Colonic mucosa (tissue), 4 donors: ENCODE measurements at places on chromosomes 12 and 14. TPM values are rescaled to one million over a fixed set of nuclear protein-coding genes. Genes with fewer than 3 reads are reported as not detected.

DNA sequence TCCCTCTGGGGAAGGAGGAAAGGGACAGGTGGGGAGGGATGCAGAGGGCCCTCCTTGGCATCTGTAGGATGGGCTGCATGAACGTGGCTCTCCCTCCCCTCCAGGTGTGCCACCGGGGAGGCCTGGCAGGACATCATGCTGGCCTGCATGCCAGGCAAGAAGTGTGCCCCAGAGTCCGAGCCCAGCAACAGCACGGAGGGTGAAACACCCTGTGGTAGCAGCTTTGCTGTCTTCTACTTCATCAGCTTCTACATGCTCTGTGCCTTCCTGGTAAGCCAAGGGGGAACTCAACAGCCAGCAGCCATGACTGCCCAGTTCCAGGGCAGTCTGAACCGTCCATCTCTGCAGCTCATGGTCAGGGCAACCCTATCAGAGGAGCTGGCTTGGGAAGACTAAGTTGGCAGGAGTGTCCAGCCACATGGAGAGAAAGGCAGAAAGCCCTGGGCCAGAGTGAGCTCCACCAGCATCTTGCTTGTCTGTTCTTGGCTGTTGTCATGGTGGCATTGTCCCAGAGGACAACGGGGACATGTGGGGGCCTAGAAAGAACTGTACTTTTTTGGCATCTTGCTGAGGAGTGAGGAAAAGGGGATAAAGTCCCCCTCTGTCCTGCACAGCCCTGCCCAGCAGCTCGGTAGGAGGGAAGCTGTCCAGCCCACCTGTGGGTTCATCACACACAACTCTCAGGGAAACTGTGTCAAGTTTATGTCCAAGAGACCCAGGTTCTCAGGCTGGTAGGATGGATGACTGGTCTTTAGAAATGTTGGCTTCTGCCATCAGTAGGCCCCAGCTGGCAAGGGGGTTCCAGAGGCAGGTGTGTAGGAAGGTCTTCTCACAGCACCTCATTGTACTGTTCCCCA is 129.8 kb upstream of the FKBP4 start:
- H3K36me3 ChIP-seq = no peaks in the 10 kb centered on the region
- no peaks in the 10 kb centered on the region for H3K4me1 ChIP-seq
- H3K27me3 ChIP-seq = no peaks in the 10 kb centered on the region
- H3K27ac ChIP-seq = no peak overlapping the region
- no peak overlapping the region for H3K4me3 ChIP-seq

DNA sequence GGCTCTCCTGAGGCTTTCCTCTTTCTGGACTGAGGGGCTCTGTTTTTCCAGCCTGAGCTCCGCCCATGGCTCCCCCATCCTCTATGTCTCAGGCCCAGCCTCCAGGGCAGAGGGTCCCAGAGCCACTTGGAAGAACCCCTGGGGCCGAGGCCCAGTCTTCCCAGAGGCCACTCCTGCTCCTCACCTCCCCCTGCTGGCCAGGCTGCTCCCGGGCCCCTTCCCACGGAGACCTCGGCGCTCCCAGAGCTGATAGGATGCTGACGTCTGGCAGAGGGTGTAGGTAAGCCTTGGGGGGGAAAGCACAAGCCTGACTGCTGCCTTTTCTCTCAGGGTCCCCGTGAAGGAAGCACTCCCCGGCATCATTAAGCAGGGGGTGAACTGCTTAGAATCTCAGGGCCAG is 51.4 kb downstream of the ERH start:
- no peak overlapping the region for H3K4me3 ChIP-seq
- no peaks in the 10 kb centered on the region for H3K4me1 ChIP-seq
- H3K27me3 ChIP-seq = no peaks in the 10 kb centered on the region

GRCh38 chr12:82838131-82838551 is 151.4 kb downstream of the TMTC2 start:
- no peaks in the 10 kb centered on the region for H3K27me3 ChIP-seq
- DNase-seq = no peak
- no peaks in the 10 kb centered on the region for H3K36me3 ChIP-seq
- no peaks in the 10 kb centered on the region for H3K4me1 ChIP-seq
- H3K27ac ChIP-seq = no peak overlapping the region

GRCh38 chr12:14768823-14769405 is 34.4 kb downstream of the WBP11 start:
- DNase-seq = peak; percentile 45
- no peaks in the 10 kb centered on the region for H3K27me3 ChIP-seq
- no peaks in the 10 kb centered on the region for H3K4me1 ChIP-seq
- peak overlapping the region; percentile 79 for H3K4me3 ChIP-seq
- H3K27ac ChIP-seq = peak overlapping the region; percentile 98

- no peaks in the 10 kb centered on the region for H3K27me3 ChIP-seq
- no peaks in the 10 kb centered on the region for H3K36me3 ChIP-seq
- no peak overlapping the region for H3K4me3 ChIP-seq
- peaks cover 8% of the 10 kb centered on the region for H3K4me1 ChIP-seq
- H3K27ac ChIP-seq = peak overlapping the region; percentile 80
- DNase-seq = no peak
Observed at GRCh38 chr12:6955108-6956020, 4.2 kb downstream of the PTPN6 start.

CFAP54 gene
- total RNA-seq = 0.32 TPM

DNA sequence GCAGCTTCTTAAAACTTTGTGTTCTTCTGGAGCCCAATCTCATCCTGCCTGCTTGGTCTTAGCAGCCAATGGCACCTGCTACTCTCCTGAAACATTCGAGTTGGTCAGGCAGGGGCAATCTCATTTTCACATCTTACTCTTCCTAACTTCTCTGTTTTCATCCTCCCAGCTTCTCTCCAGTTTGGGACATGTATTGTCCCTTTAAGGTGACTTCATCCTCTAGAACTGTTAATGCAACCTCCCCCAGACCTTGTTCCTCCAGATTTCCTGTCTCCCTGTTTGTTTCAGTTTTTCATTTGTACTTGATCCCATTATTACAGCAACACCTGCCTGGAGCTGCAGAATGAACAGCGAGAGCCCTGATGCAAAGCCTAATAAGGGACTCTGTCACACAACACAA is 31.3 kb downstream of the SERPINA11 start:
- H3K27ac ChIP-seq = no peak overlapping the region
- H3K36me3 ChIP-seq = no peaks in the 10 kb centered on the region
- H3K4me3 ChIP-seq = no peak overlapping the region
- peaks cover 3% of the 10 kb centered on the region for H3K27me3 ChIP-seq
- H3K4me1 ChIP-seq = no peaks in the 10 kb centered on the region
- DNase-seq = no peak

GRCh38 chr12:69469854-69470188 is 367 bp upstream of the FRS2 start:
- H3K36me3 ChIP-seq = no peaks in the 10 kb centered on the region
- peak overlapping the region; percentile 80 for H3K27ac ChIP-seq
- H3K4me3 ChIP-seq = peak overlapping the region; percentile 82
- DNase-seq = no peak
- peaks cover 7% of the 10 kb centered on the region for H3K4me1 ChIP-seq

CPM gene
- 30.0 TPM for total RNA-seq

GRCh38 chr12:42695490-42695995 is 106.0 kb upstream of the PRICKLE1 start:
- H3K27me3 ChIP-seq = no peaks in the 10 kb centered on the region
- H3K4me1 ChIP-seq = no peaks in the 10 kb centered on the region
- no peaks in the 10 kb centered on the region for H3K36me3 ChIP-seq
- no peak overlapping the region for H3K4me3 ChIP-seq
- no peak for DNase-seq

GRCh38 chr14:100389497-100390104 is 66.5 kb downstream of the SLC25A47 start:
- peaks cover 4% of the 10 kb centered on the region for H3K4me1 ChIP-seq
- H3K36me3 ChIP-seq = no peaks in the 10 kb centered on the region
- H3K27ac ChIP-seq = peak overlapping the region; percentile 77
- no peak overlapping the region for H3K4me3 ChIP-seq

GRCh38 chr14:59890676-59891075 is 20.1 kb upstream of the RTN1 start:
- no peak overlapping the region for H3K27ac ChIP-seq
- no peaks in the 10 kb centered on the region for H3K4me1 ChIP-seq
- no peak overlapping the region for H3K4me3 ChIP-seq
- H3K36me3 ChIP-seq = no peaks in the 10 kb centered on the region
- no peaks in the 10 kb centered on the region for H3K27me3 ChIP-seq

MAP3K9 gene
- 10.6 TPM for total RNA-seq

GRCh38 chr12:118135788-118136558 is at the start of gene PEBP1:
Gene PEBP1 (plus strand): TSS chr12:118136124. CDS start chr12:118136210, 86 bp downstream.
- peak within 1 kb of the TSS; percentile 99 for H3K4me3 ChIP-seq
- peak within 1 kb of the TSS; percentile 71 for H3K27ac ChIP-seq
- H3K4me1 ChIP-seq = no peaks in the 10 kb centered on the region
- peak; percentile 98 for DNase-seq
- H3K27me3 ChIP-seq = no peaks in the 10 kb centered on the region

CNTN1 gene
- 0.77 TPM for total RNA-seq
